ENCODE measurements at places on chromosomes 6 and 20.

- DNase-seq: no peak
Measured at GRCh38 chr20:64090165-64090564, 6.0 kb upstream of the LKAAEAR1 start.

- DNase-seq: no peak
Measured at GRCh38 chr6:129194306-129194941, 311.5 kb downstream of the LAMA2 start.

- DNase-seq: no peak
Measured at GRCh38 chr6:134495890-134496248, 178.0 kb upstream of the SGK1 start.

- DNase-seq: no peak
Measured at GRCh38 chr6:26226579-26226967, 138.4 kb upstream of the BTN3A2 start.
